ENCODE measurements at places on chromosomes 2 and 18. TPM values are rescaled to one million over a fixed set of nuclear protein-coding genes. Genes with fewer than 3 reads are reported as not detected.

Gene SP140
- total RNA-seq: 0.40 TPM

Gene SRD5A2
- total RNA-seq: not detected

Gene C2orf92
- 1.6 TPM for total RNA-seq

Gene KIF1A
- total RNA-seq: not detected
